ENCODE measurements at places on chromosomes 3 and 15.
A peak's percentile ranks its signal among the peaks of the same experiment; 100 is the strongest.

- no peak for DNase-seq
Observed at GRCh38 chr15:71096676-71097075, 18.6 kb upstream of the THSD4 start.

DNA sequence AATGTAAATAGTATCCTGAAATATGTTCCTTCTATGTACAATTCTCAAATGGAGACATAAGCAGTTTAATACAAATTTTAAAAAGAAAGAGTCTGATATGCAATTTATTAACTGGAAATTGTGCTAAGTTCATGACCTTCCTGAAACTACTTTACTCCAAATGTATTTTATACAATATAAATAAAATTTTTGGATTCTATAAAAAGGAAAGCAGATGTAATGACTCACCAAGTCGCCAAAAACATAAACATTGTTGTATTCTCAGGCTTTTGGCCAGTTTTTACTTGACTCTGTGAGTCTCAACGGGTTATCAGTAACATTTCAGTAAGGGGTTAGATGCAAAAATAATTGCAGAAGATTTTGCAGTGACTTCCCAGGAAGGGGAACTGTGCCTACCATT lies 948.2 kb downstream of the EPHA3 start:
- DNase-seq, result no peak

- DNase-seq, result no peak
Observed at GRCh38 chr3:9279966-9280365, 30.5 kb upstream of the SRGAP3 start.

DNA sequence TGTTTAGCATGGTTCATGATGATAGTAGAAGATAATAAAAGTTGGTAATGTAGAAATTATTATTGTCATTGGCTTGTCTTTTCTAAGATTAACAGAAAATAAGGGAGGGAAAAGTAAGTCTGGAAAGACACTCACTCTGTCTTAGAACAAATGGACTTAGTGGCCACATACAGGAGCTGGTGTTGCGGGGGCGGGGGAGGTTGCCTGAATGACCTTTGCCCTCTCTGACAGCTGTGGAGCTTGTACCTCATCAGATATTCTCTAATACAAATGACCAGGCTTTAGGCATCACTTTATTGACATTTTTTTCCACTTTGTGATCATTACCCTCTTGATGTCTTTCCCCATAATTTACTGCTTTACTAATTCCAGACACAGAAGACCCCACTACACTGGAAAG lies 5.9 kb downstream of the TAGLN3 start:
- DNase-seq, result no peak

- DNase-seq, result no peak
Observed at GRCh38 chr3:48624767-48625166, 3.2 kb upstream of the TMEM89 start.

DNA sequence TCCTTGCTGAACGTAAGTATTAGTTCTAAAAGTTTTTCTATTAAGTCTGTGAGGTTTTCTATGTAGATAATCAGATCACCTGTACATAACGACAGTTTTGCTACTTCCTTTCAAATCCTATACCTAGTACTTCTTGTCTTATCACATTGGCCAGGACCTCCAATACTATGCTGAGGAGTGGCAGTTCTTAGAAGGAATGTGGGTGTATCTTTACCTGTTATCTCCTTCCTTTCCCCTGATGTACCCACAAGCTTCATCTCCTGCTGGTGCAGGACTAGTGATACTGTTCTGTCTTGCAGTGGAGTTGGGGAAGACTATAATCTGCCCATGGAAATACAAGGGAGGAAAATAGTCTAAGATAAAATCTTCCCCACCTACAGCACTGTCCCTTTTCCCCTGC lies 16.8 kb upstream of the CA12 start:
- no peak for DNase-seq

DNA sequence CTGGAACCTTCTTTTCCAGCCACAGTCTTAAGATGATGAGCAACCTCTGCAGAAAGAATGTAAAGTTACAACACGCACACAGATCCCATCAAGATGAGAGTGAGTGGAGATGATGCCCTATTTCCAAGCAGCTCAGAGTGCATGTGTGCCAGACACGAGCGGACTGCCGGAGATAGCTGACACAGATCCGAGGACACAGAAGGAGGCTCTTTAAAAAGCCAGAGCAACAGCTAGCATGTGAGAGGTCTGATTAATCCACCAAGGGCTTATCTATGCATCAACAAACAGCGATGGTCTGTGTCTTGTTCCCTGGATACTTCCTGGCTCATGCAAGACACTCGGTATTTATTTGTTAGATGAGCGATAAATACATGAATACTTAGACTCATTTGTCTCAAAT lies 128.6 kb upstream of the DLG1 start:
- no peak for DNase-seq

GRCh38 chr3:114418107-114418506 lies 124.3 kb downstream of the TIGIT start:
- DNase-seq, result peak; percentile 19

GRCh38 chr3:100613721-100614390 lies 4.5 kb downstream of the ADGRG7 start:
- no peak for DNase-seq

DNA sequence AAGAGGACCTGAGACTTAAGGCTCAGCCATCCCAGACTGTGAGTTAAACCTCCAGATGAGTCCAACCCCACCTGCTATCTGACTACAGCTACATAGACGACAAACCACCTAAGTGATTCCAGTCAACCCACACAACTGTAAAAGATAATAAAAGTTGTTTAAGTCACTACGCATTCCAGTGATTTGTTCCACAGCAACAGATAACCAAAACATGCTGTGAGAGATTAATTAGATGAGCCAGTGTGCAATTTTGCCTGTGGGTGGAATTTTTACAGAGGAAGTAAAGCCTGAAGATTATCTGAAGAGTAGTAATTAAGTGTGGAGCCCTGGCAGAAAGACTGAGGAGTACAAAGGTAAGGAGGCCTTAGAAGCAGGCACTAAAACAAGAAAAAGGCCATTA lies 5.4 kb downstream of the BTBD1 start:
- no peak for DNase-seq

DNA sequence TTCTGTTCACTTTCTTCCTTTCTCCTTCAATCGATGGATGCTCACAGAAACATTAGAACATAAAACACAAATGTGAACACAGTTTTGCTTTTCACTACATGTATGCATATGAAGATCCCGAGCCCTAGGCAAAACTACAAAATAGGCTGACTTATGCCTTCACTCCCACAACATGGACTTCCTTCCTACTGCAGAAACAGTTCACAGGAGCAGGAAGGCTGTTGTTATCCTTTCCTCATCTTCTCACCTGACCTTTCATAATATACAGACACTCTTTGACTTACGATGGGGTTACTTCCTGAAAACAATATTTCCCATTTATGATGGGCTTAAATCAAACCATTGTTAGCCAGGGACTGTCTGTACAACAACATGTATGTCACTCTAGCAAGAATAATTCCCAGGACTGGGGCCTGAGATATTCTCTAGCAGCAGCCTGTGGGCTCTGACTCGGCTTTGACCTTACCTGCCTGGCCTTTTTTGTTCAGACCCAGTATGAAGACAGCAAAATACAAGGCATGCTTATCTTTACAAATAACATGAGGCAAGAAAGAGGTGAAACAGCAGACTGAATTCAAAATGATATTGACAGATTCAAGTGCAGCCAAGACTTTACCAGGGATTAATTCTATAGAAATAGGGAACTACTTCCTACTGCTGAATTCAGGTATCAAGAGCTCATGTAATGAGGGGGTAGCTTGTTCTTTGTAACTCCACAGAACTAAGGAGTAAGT lies 51.8 kb upstream of the PLXND1 start:
- DNase-seq, result peak; percentile 34

GRCh38 chr3:63762934-63763550 lies 56.1 kb upstream of the C3orf49 start:
- DNase-seq, result no peak

DNA sequence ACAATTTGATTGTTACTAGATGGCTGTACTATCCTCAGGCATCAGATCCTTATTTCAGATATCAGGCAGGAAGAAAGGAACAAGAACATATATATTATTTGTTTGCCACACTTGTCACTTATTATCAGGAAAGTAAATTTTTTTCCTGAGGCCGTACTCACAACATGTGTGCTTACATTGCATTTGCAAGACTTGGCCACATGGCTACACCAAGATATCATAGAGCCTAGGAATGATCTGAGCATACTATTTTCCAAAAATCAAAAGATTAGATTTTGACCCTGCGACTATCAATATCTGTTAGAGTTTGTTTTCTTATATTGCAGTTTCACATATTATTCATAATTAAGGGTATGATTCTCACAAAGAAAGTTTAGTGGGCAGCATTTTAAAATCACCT lies 426.2 kb upstream of the BCHE start:
- DNase-seq, result no peak

- DNase-seq, result peak; percentile 92
Observed at GRCh38 chr15:90071220-90071807, 31.0 kb downstream of the IDH2 start.

DNA sequence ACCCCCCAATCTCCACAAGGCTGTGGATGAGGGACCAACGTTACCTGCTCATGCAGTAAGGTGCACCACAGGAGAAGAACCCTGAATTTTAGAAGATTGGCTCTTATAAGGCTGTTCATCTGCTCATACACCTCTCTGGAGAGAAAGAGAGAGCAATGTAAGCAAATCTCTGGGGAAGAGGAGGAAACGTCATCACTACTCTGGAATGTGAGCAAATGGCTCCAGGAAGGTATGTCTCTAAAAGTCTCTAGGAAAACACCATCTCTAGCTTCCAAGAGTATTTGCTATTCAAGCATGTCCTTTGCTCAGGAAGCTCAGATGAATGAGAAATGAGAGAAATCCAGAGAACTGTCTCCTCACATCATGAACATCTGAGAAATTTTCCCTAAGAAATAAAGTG lies 235.4 kb downstream of the TBL1XR1 start:
- DNase-seq, result no peak

DNA sequence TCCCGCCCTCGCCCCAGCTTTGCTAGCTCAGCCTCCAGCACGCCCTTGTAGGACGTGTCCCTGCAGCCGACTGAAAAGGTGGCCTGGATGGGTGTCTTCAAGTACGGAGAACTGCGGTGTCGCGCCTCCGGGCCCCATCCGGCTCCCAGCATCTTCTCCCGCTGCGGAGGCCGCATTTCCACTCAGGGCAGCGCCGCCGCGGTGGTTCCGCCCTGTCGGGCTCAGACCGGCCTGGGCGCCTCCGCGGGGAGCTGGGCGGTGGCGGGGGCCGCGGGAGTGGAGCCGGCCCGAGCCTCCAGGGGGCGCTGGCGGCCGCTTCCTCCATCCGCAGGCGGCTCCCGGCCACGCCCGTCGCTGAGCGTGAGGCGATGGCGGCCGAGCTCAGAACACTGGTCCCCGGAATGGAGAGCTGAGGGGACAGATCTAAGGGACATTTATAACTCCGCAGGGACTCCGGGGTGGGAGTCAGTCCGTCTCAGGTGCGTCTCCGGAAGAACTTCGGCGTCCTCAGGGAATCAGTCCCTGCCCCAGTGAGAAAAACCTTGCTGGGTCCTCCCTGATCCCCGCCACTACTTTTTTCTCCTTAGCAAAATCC lies 13.6 kb upstream of the SMCO1 start:
- peak; percentile 93 for DNase-seq

- no peak for DNase-seq
Observed at GRCh38 chr15:99987701-99988100, 254.5 kb upstream of the LYSMD4 start.

DNA sequence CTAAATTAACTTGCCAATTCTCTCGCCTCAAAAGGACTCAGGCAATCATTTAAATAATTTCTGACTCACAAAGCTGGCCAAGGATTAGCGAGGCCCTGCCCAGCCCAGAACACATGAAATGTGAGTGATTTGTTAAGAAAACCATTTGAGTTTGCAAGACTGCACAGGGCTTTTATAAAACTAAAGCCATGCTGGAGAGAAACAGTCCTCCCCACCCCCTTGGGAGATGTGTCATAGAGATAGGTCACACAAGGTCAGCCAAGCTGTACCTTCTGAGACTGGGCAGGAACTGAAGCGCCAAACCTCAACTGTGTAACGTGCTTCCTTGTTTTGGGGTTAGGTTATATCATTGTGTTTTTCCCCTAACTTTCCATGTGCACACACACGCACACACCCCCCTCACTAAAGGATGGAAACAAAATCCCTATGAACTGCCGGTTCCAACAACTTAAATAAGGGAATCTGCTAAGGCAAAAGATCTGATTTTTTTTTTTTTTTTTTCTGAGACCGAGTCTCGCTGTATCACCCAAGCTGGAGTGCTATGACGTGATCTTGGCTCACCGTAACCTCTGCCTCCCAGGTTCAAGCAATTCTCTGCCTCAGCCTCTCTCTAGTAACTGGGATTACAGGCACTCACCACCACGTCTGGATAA lies 8.1 kb downstream of the SPATA12 start:
- peak; percentile 84 for DNase-seq

DNA sequence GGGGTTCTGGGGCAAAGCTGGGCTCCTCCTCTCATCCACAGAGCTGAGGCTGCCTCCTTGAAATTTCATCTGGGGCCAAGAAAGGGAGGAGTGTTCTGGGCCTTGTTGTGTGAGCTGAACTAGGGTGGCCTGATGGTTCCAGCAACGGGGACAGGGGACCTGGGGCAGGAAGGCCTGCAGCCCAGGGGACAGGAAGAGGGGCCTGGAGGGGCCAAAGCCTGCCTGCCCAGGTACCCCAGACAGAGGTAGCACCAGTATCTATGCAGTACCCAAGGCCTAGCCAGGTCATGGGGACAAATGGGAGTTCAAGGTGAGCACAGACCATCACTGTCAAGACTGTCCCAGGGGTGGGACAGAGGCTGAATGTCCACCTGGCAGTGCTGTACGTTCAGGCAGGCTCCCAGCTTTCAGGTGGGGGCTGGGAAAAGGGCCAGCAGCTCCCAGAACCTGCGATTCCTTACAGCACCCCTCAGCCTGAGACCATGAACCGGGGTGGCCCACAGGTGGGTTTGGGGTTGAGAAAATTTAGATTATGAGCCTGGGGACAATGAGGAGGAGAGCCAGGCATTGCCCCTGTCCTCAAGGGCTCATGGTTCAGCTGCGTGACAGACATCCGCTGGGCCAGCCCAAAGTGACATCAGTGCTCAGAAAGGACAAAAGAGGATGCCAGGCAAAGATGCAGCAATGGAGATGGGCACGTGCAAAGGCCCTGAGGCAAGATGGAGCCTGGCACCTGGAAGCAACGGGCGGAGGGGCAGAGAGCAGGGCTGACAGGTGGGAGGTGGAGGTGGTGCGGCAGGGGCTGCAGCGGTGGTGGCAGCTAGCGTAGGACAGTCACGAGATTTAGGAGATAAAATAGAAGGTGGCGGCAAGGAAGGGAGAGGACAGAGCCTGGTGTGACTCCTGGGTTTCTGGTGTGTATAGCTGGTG lies 28.0 kb downstream of the PSTPIP1 start:
- no peak for DNase-seq

Data from inflammatory macrophage treated with lipopolysaccharide for 1 hour (primary cell).